ENCODE measurements at places on chromosomes 11 and 22. TPM values are rescaled to one million over a fixed set of nuclear protein-coding genes. Genes with fewer than 3 reads are reported as not detected.

The ZP1 gene
- not detected for total RNA-seq

GRCh38 chr11:110096496-110096895 lies 3.3 kb downstream of the ZC3H12C start:
- no peak for DNase-seq

The OR2AG1 gene
- total RNA-seq, result not detected

The OR4C15 gene
- total RNA-seq, result not detected

The C22orf42 gene
- not detected for total RNA-seq

The LRRC74B gene
- not detected for total RNA-seq

GRCh38 chr11:24513479-24514218 lies 16.8 kb downstream of the LUZP2 start:
- no peak for DNase-seq

DNA sequence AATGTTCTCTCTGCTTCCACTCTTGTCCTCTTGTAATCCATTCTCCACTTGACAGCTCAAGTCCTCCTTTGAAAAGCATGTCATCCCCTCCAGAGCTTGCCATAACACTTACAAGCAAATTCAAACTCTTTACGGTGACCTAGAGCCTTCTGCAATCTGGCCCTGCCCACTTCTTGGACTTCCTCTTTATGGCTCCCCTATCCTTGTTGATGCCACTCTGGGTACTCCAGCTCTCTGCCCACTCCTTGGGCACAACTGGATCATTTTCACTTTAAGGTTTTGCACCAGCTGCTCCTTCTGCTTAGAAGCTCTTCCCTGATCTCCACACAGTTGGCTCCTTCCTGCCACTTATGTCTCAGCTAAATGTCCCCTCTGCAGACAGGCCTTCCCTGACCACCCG lies 217.9 kb downstream of the DSCAML1 start:
- no peak for DNase-seq

The FADS3 gene
- 44.4 TPM for total RNA-seq

DNA sequence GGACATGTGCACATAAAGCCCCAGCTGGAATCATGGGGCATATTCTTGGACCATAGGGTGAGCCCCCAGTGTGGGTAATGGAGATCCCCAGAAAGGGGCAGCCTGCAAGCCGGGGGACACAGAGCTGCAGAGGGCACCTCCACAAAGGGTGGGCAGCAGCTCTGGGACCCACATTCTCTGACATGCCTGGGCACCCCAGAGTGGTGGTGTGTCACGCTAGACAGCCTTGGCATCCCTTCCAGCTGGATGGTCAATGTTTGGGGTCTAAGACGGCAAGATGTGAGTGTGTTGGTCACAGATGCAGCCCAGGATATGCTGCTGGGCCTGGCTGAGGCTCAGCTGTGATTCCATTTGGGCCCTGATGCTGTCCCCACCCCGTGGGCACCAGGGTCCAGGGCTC lies 9.7 kb downstream of the ADORA2A start:
- DNase-seq, result no peak

- DNase-seq, result peak; percentile 34
These were observed 8.8 kb upstream of the CUL5 start for GRCh38 chr11:107999759-108000455.

The OAF gene
- total RNA-seq, result 13.8 TPM

- DNase-seq, result no peak
These were observed 123.9 kb downstream of the MPPED1 start for GRCh38 chr22:43535741-43536140.

The FGF4 gene
- not detected for total RNA-seq

The DKK3 gene
- total RNA-seq, result 55.1 TPM

DNA sequence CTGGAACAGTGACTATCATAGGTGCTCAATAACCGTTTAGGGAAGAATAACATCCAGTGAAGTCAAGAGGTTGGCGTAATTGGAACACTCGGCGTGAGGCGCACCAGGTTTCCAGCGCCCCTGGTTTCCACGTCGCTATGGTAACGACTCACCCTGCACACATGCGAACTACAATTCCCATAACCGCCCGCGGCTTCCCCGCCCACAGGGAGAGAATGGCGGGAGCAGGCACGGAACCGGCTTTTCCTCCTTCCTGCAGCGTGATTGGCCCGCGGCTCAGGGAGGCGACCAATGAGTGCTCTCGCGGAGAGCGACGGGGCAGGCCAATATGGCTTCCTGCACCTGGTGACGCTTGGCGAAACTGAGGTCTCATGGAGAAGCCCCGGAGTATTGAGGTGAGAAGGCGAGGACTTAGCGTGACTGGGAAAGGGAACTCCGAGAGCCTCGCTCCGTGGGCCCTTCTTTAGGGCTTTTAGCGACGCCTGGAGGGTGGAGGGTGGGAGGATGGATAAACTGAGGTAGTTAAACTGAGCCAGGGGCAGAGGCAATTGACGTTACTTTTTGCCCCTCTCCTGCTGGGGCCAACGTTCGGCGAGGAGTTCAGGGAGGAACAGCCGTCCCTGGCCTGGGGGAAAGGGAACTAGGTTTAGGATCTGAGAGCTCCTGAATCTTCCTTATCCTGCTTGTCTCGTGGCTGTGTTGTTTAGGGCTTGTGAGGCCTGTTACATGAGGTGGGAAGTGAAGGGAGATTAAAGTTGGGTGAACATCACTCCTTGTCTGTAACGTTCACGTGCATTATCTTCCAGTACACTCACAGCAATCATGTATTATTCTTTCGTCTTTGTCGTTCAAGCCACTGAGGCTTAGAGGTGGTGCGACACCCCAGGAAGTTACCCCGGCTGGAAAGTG lies at the start of gene L3MBTL2:
Gene L3MBTL2, plus strand, starts transcription at position 321 of the 909 bp plus-strand sequence. Its CDS starts 51 bp downstream, at position 372.
- peak; percentile 99 for DNase-seq

DNA sequence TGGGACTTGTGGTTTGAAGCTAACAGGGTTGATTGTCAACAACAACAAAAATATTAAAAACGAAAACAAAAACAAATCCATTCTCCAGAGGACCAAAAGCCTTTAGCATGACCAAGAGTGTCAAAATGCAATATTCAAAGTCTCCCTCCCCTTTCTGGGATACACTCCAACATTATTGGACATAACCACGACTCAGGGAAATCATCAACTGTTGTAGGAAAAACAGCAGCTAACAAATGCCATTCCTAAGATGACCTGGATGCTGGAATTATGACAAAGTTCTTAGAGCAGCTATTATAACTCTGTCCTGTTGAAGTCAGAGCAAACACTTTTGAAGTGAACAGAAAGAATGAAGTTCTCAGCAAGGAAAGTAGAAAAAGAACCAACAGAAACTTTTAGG lies 143.0 kb downstream of the TMEM135 start:
- DNase-seq, result no peak

The PRG3 gene
- not detected for total RNA-seq

GRCh38 chr11:95335989-95336388 lies 105.0 kb upstream of the SESN3 start:
- no peak for DNase-seq

- DNase-seq, result no peak
These were observed 34.8 kb upstream of the TTC12 start for GRCh38 chr11:113279591-113279990.

The TRPC6 gene
- total RNA-seq, result not detected

The C11orf97 gene
- total RNA-seq, result not detected

DNA sequence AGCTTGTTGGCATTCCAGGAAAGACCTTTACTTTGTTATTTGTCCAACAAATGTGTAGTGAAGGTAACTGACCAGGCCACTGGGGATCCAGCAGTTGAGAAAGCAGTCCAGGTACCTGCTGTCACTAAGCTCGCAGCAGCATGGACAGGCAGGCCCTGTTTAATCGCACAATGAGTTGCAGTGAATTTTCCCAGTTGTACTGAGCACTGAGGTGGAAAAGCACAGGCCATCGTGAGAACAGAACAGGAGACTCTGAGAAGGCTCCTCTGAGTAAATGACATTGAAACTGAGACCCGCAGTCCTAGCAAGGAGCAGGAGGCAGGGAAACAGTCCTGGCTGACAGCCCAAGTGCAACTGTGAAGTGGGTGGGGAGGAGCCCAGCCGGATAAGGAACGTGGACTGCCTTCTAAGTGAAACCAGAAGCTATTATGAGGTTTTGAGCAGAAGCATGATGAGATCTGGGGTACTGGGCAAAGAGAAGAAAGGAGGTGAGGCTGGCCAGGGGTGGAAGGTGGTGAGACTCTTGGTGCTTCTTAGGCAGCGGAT lies 39.8 kb upstream of the CDON start:
- DNase-seq, result peak; percentile 50

GRCh38 chr11:3009481-3009880 lies 17.4 kb upstream of the NAP1L4 start:
- no peak for DNase-seq

DNA sequence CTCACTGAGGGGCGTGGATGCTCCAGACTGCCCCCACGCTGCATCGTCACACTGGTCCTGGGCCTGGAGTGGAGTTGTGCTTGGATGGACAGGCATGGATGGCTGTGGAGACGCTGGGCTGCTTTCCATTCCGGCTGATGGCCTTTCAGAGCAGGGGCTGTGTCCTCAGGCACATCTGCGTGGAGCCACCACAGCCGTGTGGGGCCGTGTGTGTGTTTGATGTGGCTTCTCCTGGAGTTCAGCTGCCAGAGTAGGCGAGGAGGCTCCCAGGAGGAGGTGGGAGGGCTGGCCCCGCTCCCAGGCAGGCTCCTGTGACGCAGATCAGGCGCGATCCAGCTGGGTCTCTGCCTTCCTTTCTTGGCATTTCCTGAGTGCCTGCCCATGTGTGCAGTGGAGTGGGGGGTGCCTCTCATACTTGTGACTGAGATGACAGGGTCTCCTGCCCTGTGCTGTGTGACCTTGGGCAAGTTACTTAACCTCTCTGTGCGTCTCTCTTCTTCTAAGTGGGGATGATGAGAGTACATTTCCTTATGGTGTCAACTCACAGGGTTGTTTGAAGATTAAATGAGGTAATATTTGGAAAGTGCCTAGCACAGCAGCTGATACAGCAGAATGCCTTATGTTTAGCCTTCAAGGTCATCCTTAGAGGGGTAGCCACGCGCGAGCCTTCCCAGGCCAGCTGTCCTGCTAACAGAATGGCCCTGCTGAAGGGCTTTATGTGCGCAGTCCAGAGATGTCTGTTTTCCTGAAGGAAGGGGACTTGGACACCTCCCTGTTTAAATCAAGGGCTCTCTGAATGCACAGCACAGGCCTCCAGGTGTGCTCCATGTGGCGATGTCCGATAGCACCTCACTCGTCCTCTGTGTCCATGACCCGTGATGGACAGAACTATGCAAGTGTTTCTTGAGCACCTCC lies 33.5 kb downstream of the GLB1L2 start:
- DNase-seq, result no peak

DNA sequence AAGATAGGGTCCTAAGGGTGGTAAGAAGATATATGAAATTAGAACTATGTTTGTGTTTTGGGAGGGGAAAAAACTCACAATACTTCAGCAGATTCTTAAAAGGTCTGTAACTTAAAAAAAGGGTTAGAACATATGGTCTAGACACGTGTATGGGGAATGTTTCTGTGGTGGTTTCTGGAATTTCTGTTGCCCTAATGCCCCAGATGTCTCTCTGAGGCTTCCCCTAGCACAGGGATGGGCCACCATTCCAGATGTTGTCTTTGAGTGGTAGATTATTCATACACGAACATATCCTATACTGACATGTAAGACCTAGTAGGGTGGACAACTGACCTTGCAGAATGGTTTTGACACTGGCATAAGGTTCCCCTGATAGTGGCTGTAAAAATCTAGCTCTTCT lies 26.2 kb downstream of the EHF start:
- no peak for DNase-seq

All from G401 (cell line).